Stimulated activated CD8-positive, alpha-beta memory T cell treated with anti-CD3 and anti-CD28 coated beads, Interleukin-15, amount 100 ng/mL, for 48 hours (primary cell): ENCODE measurements at places on chromosomes 5 and 9.

DNA sequence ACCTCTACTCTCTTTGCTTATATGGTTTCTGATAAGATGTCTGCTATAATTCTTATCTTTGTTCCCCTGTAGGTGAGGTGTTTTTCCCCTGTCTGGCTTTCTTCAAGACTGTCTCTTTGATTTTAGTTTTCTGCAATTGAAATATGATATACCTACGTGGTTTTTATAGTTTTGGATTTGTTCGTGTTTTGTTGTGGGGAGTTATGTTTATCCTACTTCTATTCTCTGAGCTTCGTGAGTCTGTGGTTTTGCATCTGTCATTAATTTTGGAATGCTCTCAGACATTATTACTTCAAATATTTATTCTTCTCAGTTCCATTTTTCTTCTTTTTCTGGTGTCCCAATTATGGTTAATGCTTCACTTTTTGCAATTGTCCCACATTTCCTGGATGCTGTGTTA, 521.3 kb downstream of the KCTD16 start:
- DNase-seq: no peak

GRCh38 chr5:159341906-159342310, 11.6 kb upstream of the IL12B start:
- no peak for DNase-seq

- no peak for DNase-seq
Measured at GRCh38 chr9:38326122-38326521, 66.4 kb upstream of the ALDH1B1 start.

DNA sequence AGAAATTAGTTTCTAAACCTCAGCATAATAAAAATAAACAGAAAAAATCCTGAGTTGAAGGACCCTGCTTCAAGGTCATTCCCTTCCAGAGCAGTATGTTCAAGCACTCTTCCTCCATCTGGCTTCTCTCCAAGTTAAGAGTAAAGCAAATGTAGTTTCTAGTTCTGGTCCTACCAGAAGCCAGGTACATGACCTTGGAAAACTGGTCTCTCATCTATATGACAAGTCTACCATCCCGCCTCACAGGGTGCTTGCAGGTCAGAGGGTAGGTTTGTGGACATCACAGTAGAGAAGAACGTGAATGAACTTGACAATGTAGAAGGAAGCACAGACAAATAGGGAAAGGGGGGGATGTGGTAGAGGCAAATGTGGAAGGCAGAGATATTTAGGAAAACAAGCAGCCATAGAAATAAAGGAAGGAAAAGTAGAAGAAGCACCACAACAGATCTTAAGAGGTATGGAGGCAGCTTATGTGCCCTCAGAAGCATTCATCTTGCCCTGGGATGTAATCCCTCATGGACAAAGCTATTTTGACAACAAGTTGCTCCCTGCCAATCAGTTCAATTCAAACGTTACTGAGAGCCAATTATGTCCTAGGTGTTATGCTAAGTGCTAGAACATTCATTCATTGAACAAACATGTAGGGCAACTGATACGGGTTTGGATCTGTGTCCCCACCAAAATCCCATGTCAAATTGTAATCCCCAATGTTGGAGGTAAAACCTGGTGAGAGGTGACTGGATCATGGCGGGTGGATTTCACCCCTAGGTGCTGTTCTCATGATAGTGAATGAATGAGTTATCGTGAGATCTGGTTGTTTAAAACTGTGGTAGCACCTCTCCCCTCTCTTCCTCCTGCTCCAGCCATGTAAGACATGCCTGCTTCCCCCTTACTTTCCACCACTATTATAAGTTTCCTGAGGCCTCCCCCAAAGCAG, 23.7 kb upstream of the CTNNAL1 start:
- no peak for DNase-seq

GRCh38 chr9:113973226-113973625, 97.1 kb downstream of the ZNF618 start:
- DNase-seq: no peak

- DNase-seq: no peak
Measured at GRCh38 chr9:109246533-109246932, 74.3 kb downstream of the EPB41L4B start.

- DNase-seq: no peak
Measured at GRCh38 chr5:95823738-95824609, 1.4 kb upstream of the GLRX start.

GRCh38 chr5:40383749-40384651, 295.7 kb upstream of the PTGER4 start:
- DNase-seq: no peak

DNA sequence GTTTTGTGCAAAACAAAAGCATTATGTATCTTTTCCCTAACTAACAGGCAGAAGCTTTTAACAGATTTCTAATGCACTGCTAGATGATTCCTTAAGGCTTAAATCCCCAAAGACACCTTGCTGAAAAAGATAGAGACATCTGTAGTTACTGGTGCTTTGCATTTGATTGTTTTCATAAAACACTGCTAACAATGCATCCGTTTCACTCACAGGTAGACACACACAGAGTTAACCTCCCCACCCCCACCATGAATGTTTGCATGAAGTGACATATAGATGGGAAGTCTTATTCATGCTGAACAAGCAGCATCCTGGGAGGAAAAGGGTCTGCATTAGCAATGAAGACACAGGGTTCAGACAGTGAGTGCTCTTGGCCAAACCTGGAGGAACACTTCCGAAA, 100.9 kb downstream of the ASTN2 start:
- DNase-seq: no peak

- DNase-seq: no peak
Measured at GRCh38 chr5:178467568-178468195, 122.5 kb downstream of the COL23A1 start.

DNA sequence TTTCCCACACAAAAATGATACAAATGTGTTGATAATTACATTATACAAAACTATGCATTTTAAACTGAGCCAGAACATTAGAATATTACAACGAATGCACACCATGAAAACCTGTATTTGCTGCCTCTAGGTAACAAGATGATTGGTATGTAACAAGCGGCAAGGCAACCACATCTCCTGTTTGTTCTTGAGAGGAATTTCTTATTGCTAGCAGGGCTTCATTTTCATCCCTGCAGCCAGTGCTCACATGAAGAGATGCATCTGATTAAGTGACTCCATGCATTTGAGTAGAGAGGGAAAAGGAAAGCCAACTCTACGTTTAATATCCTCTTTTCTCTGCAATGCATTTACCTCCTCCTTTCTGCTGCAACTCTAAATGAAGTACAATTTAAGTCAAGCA, 36.6 kb downstream of the FRMD3 start:
- no peak for DNase-seq

DNA sequence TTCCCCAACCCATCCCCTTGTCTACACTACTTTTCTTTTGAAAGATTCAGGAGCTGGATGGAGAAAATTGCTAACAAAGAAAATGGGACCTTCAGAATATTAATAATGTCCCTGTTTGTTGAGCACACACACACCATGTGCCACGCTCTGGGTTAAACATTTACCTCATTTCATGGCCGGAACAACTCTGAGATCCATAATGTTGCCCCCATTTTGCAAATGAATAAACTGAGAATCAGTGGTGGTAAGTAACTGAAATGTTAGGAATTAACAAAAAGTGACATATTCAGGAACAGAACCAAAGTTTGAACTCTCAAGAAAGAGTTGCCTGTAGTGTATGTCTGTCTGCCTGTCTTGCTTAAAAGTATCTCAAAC, 51.4 kb upstream of the SMAD5 start:
- DNase-seq: no peak

DNA sequence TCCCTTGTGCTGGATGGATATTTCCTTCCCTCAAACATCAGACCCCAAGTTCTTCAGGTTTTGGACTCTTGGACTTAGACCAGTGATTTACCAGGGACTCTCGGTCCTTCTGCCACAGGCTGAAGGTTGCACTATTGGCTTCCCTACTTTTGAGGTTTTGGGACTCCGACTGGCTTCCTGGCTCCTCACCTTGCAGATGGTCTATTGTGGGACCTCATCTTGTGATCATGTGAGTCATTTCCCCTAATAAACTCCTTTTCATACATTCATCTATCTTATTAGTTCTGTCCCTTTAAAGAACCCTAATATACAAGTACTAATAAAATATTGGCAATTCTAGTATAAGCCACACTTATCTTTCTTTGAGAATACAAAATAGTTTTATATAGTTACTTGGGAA, 1078.9 kb downstream of the CDH12 start:
- DNase-seq: no peak

DNA sequence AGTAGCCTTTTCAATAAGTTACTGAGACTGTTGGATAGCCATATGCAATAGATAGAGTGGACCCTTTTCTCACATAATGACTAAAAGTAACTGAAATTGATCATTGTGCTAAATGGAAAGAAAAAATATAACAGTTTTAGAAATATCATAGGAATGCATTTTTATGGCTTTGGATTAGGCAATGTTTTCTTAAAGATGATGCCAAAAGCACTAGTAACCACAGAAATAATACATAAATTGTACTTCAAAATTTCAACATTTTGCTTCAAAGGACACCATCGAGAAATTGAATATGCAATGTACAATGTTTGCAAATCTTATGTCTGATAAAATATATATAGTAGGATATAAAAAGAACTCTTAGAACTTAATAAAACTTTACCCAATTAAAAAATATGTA, 1267.5 kb upstream of the CDH9 start:
- DNase-seq: no peak

DNA sequence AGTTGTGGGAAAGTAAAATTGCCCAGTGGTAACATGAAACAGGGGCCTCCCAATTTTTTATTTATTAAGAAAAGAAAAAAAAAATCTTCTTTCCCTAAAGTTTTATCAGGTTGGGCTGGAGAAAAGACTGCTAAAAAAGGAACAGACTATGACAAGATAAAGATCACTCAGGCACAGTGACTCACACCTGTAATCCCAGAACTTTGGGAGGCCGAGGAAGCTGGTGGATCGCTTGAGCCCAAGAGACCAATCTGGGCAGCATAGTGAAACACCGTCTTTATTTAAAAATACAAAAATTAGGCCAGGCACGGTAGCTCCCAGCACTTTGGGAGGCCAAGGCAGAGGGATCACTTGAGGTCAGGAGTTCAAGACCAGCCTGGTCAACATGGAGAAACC, 312.5 kb downstream of the CETN3 start:
- DNase-seq: no peak

DNA sequence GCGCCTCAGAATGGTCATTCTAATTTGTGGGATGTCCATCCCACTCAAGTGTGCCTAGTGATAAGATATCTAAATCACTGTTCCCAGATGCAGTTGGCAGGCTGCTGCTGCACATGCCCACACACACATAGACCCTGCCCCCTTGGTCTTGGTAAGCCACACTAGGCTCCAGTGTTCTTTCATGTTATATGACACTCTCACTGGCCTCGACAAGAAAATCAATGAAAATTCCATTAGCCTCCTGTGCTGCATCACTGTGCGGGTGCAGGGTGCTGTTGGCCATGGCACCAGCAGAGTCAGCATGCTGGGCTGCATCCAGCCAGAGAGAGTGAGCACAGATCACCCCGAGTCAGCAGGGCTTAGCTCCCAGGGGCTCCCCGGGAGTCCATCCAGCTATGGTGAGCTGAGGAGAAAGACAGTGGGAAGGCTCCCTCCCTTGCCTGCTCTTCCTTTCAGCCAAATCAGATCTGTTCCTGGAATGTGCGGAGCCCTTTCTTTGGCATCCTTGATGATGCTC, 59.9 kb downstream of the ABLIM3 start:
- no peak for DNase-seq

DNA sequence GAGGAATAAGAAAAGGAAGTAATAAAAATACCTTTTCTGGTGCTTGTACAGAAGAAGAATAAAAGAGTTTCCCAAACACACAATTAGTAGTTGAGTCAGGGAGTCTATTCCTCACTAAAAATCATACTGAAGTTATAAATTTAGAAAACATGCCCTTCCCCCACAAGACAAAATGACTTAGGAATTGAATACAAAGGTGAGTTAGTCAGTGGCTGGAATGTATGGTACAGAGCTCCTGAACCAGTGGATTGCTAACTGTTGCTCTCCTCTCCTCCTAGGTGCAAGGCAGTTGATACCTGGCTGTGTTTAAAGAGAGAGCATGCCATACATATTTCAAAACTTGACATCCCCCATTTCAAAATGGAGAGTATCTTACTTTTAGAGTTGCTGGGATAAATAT, 1.9 kb downstream of the GDA start:
- no peak for DNase-seq
